Right ventricle myocardium superior (tissue), 1 donor: ENCODE measurements at places on chromosomes 1 and 21. TPM values are rescaled to one million over a fixed set of nuclear protein-coding genes. Genes with fewer than 3 reads are reported as not detected.

TMEM269 gene
- not detected for total RNA-seq

CA6 gene
- not detected for total RNA-seq

PLPPR4 gene
- total RNA-seq: 0.11 TPM

MROH9 gene
- total RNA-seq: not detected

HMCN1 gene
- total RNA-seq: 5.7 TPM

GRCh38 chr1:23594927-23595353, 35.6 kb upstream of the ID3 start:
- DNase-seq: no peak

- DNase-seq: peak; percentile 64
Measured at GRCh38 chr1:18955441-18956192, 859 bp downstream of the IFFO2 start.

DNA sequence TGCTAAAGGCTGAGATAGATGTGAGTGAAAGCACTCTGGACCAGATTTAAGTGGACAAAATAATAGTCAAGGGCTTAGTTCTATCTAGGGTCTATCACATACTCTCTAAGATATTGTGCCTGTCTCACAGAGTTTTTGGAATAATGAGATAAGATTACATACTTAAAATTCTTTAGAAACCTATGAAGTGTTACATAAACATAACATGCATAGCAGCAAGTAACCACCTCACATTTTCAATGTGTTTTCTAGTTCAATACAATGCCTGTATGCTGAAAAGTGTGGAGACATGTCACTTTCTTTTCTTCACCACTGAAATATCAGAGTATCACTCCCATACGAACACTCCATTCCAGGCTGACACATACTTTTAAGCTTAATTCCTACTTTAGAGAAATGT, 16.2 kb downstream of the SDCCAG8 start:
- DNase-seq: no peak

DNA sequence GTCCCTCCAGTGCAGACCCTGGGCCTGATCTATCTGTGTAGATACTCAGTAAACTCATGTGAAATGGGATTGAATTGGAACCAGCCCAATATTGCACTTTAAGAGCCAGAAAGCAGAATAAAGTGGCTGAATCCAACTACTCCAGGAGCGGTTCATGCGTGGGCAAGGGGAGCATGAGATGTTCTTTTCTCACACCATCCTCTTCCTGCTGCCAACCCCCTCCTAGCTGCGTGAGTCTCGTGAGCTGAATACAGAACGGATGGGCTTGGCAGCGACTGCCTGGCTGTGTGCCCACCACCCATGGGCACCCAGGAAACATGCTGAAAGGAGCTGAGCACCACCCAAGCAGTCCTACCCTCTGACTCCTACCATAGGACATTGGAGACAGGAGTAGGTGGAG, 128.3 kb downstream of the ELAVL4 start:
- no peak for DNase-seq

- no peak for DNase-seq
Measured at GRCh38 chr1:26410706-26411623, at the start of gene LIN28A. TSS of gene LIN28A (plus strand) at chr1:26410817. CDS start at chr1:26410892, 75 bp downstream.

DNA sequence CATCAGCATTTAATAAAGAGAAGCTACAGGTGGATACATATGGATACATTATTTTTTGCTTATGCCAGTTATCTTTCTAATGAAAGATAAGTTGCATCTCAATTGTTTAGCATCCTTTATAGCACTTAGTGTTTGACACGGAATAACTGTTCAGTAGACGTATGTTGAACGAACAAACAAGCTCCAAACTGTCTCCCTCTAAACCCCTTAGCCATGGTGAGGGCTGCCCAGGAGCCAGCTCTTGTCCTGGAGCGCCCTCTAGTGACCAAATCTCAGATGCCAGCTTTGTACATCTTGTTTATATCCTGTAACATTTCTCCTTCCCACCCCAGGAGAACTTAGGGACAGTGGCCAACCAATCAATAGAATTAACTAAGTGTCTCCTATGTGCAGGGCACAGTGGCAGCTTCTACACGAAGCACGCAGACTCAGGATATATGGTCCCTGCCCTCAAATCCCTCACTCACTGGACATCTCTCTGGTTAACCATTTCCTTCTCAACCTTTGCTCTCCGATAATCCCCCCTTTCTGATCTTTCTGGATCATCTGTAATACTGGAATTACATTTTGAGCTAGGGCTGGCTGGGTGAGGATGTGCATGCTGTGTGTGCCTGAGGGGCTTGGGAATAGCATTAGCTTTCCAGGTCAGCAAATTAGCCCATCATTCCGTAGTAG, 22.9 kb downstream of the KCNA10 start:
- peak; percentile 79 for DNase-seq

DNA sequence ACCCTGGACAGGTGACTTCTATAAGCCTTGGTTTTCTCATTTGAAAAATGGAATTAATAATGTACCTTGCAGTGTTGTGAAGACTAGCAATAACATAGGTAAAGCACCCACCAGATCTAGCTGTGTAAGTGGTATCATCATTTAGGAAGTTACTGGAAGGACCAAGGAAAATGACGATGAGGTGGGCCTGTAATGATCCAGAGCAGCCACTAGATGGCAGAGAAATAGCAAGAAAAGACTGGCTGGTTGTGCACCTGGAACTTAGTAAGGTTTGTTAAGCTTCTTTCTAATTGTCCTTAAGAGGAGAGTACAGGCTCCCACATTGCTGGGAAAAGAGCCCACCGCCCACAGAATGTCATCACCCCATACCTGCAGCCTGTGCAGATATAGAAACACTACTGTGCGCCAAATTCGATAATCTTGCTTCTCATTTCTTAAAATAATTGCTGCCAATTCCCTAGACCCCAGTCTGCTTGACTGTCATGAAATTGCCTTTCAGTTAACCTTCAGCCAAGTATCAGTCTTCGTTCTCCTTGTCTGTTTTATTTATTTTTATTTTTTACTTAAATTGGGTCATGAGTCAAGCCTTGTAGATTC, 37.2 kb downstream of the WNT4 start:
- no peak for DNase-seq
